ENCODE measurements at places on chromosomes 5 and 9.

DNA sequence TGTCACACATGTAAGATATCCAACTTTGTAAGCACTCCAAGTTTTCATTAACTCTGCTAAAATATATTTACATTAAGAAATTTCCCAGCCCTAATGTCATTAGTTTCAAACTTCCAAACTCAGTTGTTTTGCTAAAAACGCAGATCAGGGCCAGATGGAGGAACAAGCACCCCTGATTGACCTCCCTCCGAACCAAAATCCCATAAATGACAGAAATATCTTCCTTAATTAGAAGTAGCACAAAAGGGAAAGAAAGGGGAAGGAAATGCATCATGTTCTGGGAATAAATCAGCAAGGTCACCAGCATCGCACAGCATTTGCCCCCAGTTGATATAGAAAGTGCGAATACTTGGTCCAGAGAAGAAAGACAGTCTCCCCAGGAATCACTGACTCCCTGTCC is 61.4 kb upstream of the RUFY1 start:
- DNase-seq, result no peak

DNA sequence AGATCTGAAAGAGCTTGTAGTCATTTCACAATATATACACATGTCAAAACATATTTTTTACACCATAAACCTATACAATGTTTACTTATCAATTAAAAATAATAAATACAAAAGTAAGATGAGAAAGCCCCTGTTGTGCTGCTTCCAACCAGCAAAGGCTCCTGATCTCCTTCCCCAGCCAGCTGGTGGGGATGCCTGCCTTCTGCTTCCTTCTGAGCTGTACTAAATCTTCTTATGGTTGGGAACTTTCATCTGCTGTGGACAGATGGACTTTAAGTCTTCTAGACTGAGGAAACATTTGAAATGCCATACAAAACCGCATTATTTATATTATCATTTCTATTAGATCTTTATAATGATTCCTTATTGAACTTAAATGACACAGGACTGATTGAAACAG is 745.3 kb upstream of the CHD1 start:
- no peak for DNase-seq

- no peak for DNase-seq
Observed at GRCh38 chr9:124003636-124004349, 7.8 kb upstream of the LHX2 start.

DNA sequence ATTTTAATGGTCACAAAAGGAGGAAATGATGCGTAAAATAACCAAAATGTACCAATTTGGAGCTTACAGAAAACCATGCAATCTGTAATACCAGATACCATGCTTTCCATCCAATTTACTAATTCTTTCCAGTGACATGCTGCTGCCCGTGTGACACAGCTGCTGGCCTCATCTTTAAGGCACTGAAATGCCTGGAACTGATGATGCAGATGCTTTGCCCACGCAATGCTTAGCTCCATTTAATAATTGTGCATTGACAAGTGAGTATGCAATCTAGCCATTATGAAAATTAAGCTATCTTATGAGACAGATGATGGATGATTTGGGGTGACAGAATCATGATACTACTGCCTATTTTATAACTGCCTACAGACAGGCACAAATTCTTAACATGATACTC is 169.2 kb upstream of the CTNND2 start:
- DNase-seq, result no peak

GRCh38 chr9:36127652-36128244 is 8.8 kb upstream of the GLIPR2 start:
- no peak for DNase-seq

GRCh38 chr9:107299437-107299836 is 16.4 kb downstream of the RAD23B start:
- DNase-seq, result no peak

DNA sequence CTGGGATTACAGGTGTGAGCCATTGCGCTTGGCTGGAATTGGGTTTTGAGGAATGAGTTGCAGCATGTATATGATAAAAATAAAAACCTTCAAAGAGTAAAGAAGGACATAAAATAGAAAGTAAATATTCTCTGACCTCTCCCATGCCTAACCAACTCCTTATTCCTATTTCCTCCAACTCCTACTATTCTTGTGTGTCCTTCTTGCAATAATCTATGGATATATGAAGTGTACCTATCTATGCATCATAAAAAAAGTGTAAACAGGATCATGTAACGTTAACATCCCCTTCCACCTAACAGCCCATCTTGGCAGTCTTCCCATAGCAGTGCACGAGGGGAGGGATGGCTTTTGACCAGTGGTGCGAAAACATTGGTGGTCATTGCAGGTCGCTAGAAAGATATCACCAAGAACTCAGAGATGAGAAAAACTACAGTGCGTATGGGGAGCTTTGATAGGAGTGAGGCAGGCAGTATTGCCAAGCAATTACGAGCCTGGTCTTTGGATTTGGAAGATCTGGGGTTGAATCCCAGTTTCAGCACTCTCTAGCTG is 69.9 kb downstream of the PPARGC1B start:
- DNase-seq, result no peak

DNA sequence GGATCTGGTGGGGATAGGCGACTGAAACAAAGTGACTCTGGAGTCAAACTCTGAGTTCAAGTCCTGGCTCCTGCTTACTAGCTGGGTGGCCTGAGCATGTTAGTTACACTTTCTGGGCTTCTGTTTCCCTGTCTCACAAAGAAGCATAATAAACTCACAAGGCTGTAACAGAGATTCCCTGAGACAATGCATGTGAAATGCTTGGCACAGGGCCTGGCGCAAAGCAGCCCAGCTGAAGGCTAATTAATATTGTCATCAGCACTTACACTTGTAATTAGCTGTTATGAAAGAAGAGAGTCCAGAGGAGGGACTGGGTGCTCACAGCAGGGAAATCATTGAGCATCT is 64.1 kb upstream of the SPOCK1 start:
- DNase-seq, result no peak

DNA sequence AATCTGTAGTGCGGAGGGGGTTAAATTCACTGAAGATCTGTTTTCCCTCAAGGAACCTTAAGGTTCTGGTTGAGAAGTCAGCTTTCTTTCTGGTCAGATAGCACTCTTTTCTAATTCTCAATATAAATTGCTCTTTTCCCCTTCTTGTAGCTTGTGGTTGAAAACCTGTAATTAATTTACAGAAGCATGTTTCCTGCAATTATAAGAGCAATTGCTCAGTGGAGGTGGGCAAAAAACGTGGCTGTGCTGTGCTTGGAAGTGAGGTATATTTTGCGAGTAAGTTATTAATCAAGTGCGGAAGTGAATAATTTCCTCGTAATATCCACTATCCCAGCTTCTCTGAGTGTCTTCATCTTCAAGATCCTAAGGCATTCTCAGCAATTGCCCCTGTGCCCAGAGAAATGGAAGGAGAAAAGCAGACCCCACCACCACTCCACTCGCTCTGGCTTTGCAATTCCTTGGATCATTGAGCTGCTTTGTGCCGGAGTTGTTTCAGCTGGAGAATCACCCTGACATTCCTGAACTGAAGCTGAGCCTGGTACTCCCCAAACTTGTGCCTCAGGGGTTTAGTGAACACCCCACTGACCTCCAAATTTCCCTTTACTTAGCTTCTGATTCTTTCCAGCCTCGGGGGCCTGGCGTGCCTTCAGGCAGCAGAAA is 140.6 kb downstream of the LRRC70 start:
- DNase-seq, result no peak

GRCh38 chr5:79831381-79832309 is 142.0 kb downstream of the CMYA5 start:
- DNase-seq, result no peak

- no peak for DNase-seq
Observed at GRCh38 chr9:35859310-35859989, 10.8 kb downstream of the OR13J1 start.

GRCh38 chr5:96609369-96609768 is 52.8 kb upstream of the CAST start:
- DNase-seq, result no peak

DNA sequence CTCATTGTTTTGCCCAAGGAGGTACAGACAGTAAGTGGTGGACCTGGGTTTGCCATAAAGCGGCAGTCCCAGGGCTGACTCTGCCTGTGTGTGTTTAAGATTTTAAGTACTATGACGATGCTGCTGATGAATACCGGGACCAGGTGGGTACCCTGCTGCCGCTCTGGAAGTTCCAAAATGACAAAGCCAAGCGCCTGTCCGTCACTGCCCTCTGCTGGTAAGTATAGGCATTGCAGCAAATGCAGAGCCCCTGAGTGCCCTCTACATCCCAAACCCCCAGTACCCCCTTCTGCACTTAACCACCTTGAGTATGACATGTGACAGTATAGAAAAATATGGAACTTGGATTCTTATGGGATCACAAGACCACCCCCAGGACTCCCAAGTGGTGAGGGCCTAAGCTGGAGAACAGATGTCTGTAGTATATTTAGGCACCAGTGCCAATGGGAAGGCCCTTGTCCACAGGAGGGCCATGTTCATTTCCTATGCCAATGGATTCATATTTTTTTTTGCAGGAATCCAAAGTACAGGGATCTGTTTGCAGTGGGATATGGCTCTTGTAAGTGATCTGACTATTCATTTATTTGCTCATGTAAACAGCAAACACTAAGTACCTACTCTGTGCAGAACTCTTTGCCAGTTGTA is 22.0 kb downstream of the ENHO start:
- peak; percentile 62 for DNase-seq

DNA sequence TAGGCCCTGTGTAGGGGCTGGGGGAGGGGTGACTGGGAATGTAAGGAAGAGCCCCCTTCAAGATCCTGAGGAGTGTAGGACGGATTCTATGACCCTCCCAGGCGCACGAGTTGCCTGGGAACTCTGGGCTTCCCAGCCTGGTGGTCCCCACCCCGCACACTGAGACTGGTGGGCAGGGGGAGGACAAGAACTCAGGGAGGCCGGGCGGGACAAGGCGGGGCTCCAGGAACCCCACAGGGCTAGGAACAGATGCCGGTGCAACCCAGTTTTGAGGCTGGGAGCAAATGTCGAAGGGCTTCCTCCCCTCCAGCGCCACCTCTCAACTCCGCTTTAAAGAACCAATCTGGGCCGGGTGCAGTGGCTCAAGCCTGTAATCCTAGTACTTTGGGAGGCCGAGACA is 1.3 kb upstream of the VDAC1 start:
- DNase-seq, result no peak

GRCh38 chr5:146732962-146733361 is 145.6 kb downstream of the PPP2R2B start:
- no peak for DNase-seq

DNA sequence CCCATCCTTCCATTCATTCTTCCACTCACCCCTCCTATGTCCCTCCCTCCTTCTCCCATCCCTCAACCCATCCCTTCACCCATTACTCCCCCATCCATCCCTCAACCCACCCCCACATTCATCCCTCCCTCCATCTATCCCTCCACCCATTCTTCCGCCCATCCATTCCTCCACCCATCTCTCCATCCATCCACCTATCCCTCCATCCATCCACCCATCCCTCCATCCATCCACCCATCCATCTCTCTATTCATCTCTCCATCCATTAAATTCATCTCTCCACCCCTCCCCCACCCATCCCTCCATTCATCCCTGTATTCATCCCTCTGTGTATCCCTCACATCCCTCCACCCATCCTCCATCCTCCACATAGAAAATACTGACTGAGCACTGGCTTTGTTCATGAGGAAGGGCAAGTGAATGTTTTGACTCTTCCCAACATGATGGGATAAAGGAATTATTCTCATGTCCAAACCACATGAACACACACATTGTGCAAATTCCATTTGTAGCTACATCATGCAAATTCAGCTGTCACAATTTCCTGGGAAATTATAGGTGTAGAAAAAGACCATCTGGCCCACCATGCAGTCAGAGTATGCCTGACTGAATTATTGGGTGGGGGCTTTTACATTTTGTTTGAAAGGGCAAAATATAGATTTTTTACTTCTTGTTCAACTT is 6.9 kb upstream of the VAV2 start:
- DNase-seq, result no peak

GRCh38 chr9:101683236-101683635 is 55.2 kb downstream of the GRIN3A start:
- no peak for DNase-seq

DNA sequence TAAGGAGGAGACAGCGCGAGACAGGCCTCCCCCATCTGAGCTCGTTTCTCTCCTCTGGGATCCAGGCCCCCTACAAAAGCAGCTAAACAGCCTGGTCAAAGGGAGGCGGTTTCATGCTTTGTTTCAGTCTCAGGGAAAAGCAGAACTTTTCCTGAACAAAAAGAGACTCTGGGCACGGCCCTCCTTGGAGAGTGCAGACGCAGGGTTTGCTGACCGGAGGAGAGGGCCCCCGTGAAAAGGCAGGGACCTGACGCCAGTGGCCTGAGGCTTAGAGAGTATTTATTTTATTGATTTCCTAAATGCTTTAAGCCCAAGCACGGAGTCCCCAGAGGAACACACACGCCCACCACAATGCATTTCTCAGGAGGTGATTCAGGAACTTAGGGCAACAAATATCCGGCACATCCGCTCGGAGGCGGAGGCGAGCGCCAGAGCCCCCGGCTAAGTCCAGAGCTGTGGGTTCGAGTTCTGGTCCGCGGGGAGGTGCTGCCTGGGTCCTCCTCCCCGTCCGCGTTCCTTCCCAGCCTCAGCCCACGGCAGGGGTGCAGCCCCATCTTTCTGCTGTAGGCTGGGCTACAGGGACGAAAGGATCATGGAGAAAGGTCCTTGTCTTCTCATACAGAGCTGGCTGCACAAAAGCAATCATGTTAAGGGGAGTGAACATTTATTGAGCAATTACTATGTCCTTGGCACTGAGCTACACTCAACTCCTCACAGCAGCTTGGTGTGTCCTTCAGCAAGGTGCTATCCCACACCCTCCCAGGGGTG is 40.0 kb downstream of the PTGES start:
- DNase-seq, result no peak

DNA sequence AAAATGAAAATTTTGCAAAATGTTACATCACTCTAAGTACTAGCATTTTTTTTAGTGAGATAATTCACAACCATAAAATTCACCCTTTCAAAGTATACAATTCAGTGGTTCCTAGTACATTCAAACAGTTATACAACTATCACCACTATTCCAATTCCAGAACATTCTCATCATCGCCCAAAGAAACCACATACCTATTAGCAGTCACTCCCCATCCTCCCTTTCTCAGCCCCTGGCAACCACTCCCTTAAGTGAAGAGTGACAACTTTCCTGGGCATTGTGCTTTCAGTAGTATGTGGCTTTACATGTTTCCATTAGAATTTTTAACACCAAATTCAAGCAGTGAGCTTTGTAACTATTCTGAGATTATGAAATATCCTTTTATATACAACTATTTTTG is 81.4 kb downstream of the RASEF start:
- DNase-seq, result no peak

GRCh38 chr5:96952974-96953730 is 17.3 kb downstream of the LNPEP start:
- no peak for DNase-seq

GRCh38 chr5:172782169-172783039 is 11.4 kb upstream of the DUSP1 start:
- no peak for DNase-seq

GRCh38 chr5:168712280-168712924 is 133.2 kb upstream of the PANK3 start:
- DNase-seq, result no peak

DNA sequence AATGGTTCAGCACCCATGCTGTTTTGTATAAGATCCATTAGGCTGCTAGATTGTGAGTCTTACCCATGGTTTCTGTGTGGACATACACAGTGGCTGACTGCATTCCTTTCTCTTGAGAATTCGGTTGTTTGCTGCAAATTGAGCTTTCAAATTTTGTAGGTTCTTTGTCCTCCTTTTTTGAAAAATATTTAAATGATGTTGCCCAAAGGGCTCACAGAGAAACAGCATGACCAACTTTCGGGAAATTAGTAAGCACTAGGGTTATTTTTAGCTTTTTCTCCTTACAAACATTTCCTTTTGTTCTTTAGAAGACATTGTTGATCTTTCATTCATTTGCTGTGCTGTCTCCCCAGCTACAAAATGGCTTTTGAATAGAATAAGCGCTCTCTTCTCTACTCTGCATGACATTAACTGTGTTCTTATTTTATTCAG is 79.4 kb downstream of the NLN start:
- DNase-seq, result no peak
